ENCODE measurements at places on chromosomes 5 and 9.

GRCh38 chr9:131370638-131371037 is 23.2 kb upstream of the PRRC2B start:
- DNase-seq = no peak

DNA sequence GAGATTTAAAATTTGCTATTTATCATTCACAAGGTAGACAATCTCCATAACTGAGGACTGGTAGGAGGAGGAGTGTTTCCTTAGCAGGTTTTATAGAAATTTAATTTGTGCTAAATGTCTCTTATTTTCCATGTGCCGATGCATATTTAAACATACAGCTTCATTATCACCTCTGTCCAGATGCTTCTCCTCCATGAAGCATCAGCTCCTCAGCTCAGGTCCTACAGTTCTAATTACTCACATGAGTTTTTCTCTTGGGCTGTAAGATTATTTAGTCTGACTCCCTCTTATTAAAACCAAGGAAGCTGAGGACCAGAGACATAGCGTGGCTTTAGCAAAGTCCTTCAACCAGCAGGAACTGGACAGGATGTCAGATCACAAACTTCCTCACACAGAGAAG is 300.2 kb upstream of the PANK3 start:
- no peak for DNase-seq

DNA sequence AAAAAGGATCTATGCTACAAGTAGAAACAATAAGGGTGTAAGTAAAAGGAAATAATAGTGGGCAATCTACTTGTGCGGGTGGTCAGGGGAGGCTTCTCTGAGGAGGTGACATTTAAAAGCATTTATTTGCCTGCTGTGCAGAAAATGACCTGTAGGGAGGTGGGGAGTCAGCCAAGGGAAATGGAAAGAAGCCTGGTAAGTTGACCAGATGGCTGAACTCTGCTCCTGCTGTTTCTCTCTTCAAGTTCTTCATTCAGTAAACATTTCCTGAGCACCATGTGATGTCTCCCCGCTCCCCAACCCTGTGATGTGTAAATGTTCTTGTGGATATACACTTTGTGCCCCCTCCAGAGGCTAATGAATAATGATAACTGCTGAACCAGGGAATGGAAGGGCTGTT is 9.9 kb upstream of the SPIN1 start:
- no peak for DNase-seq

- DNase-seq = no peak
These were observed 400.5 kb downstream of the ARRDC3 start for GRCh38 chr5:90982576-90982975.

- peak; percentile 89 for DNase-seq
These were observed 5.5 kb upstream of the CDHR2 start for GRCh38 chr5:176543428-176544182.

DNA sequence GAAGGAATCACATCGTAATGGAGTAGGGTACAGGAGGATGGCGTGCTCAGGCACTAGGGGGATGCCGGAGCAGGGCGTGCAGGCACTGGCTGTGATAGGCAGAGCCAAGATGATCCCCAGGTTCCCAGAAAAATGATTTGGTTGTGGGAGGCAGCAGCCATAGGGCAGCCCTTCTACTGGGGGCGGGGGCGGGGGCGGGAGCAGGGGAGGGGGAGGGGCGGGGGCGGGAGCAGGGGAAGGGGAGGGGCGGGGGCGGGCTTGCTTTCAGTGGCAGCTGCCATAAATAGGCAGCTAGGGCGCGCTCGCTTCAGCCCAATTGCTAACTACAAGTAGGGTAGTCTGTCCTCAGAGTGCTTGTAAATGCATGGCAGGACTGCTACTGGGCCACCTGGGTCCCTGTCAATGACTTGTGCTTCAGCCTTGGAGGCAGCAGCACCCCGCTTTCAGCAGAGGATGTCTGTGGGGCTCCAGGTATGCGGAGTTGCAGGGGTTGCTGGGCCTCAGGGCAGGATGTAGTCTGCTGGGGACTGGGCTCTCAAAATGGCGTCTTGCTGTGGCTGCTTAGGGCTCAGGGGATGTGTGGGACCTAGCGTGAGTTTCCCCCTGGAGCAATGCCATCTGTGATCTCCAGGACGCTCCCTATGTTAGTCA is 354.3 kb downstream of the RAB3C start:
- no peak for DNase-seq

- no peak for DNase-seq
These were observed 108.6 kb upstream of the RAI14 start for GRCh38 chr5:34547300-34548085.

DNA sequence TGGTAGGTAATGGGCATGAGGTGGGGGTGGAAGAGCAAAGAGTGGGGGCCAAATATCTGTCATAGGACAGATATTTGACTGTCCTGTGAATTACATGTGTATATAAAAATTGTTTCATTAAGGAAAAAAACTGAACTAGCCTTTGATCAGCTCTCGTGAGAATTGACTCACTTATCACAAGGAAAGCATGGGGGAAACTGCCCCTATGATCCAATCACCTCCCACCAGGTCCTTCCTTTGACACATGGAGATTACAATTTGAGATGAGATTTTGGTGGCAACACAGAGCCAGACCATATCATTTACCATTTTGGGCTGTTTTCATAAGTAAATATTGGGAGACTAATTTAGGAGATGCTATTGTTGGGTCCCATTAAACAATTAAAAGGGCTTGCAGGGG is 63.2 kb upstream of the FYB1 start:
- DNase-seq = no peak

- DNase-seq = no peak
These were observed 506.9 kb downstream of the LRRC70 start for GRCh38 chr5:63085561-63085960.

DNA sequence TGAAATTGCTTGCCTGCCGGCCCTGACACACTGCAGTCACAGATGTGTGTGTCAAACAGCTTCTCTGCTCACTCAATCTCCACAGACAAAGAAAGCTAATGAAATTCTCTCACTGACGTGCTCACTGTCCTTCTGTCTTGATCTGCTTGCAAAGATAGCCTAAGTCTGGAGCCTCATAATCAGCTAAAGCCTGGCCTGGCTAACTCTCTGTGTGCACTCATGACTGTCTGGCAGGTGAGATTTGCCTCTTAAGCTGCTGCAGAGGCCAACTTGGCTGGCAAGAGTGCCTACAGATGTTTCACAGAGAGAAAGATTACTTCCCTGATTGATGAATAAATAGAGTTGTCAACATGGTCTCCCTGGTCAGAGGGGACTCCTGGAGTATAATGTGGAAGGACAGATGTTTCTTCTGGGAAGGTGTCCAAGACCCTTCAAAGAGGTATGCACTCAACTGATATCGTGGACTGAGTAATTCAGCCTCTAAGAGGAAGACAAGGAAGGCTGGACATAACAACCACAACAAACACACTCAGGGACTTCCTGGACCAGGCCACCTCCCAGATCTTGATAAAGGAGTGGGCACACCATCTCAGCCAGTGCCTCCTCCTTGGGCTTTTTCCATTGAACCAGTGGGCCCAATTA is 362.0 kb downstream of the SPOCK1 start:
- DNase-seq = no peak

GRCh38 chr5:62315376-62316175 is 9.6 kb downstream of the KIF2A start:
- no peak for DNase-seq

DNA sequence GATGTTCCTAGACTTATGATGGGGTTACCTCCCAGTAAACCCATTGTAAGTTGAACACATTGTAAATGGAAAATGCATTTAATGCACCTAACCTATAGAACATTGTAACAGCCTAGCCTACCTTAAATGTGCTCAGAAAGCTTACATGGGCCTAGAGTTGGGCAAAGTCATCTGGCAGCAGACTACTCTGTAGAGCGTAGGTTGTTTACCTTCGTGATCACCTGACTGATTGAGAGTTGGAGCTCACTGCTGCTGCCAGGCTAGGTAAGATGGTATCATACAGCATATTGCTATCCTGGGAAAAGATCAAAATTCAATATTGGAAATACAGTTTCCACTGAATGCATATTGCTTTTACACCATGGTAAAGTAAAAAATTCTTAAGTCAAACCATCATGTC is 95.4 kb downstream of the HTR4 start:
- no peak for DNase-seq

DNA sequence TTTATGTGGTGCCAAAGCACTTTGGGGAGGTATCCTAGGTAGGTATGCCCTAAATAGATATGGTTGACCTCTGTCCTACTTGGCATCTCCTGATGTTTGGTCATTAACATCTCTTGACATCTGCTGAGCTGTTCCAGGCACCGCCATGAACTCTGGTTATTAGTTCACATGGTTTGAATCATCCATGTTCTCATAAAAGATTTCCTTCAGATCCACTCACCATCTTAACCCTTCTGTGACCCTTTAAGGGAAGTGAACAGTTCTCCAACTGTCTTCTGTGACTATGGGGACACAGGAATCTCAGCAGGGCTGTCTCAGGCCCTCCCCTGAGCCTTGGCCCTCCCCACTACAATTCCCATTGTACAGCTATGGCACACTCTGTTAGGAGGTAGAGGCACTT is 167.7 kb downstream of the CDH6 start:
- no peak for DNase-seq

GRCh38 chr5:133688391-133688790 is 76.0 kb upstream of the FSTL4 start:
- no peak for DNase-seq

DNA sequence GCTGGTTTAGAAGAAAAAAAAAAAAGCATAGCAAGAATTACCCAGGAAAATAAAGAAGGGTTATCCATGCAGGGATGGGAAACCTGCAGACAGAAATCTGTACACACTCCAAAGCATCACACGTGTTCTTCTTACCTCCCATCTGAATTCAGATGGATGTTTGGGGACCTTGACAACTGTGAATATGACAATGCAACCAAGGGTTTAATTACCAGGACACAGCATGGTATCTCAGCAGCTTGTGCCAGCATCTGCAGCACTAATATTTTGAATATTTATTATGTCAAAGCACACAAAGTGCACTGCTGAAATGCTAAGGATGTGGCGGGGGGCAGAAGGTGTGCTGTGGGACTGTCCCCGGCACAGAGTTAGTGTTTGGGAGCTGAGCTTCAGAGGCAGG is 47.9 kb downstream of the SLIT3 start:
- no peak for DNase-seq

Data from LoVo (cell line).